ENCODE measurements at places on chromosomes 5 and 9. TPM values are rescaled to one million over a fixed set of nuclear protein-coding genes. Genes with fewer than 3 reads are reported as not detected.
A peak's percentile ranks its signal among the peaks of the same experiment; 100 is the strongest.

- DNase-seq = peak; percentile 95
Measured at GRCh38 chr9:91036826-91037510, 235.3 kb downstream of the SYK start.

GRCh38 chr9:109349421-109349846 lies 28.6 kb upstream of the EPB41L4B start:
- DNase-seq = no peak

DNA sequence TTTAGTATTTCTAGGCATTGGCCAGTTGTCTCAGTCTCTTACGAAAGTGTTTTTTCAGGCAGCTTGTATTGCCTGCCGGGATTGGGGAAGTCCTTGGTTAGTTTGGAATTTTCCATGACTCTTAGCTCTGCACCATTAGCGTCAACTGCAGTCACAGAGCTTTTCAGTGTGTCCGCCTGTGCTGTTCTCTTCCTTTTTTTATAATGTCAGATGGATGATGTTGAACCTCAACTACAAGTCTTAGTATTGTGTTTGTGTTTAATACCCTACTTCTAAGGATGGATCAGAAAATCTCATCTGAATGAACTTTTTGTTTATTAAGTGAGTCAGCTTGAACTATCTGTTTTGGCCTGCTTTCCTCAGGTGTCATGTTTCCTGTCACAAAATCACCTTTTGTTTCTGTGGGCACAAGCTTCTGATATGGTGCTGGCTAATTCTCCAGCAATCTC lies 33.1 kb downstream of the ATP6V0E1 start:
- DNase-seq = peak; percentile 88

- DNase-seq = no peak
Measured at GRCh38 chr9:107948601-107949000, 459.0 kb upstream of the KLF4 start.

DNA sequence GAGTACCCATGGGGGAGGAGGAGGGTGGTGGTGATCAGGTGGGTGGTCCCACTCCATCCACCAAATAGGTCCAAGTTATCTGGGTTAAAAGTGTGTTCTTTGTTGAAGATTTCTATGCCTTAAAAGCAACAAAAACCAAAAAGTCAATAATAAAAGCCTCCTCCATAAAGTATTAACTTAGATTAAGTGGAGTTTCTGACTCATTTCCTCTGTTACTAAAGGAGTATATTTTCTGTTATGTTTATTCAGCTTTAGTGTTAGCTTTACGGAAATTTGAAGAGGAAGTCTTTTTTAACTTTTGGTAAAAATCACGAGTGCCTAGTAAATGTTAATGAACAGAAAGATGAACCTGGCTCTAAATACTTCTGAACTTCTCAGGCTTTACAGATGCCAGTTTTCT lies 17.8 kb downstream of the FBXO38 start:
- DNase-seq = peak; percentile 78

- DNase-seq = no peak
Measured at GRCh38 chr9:125883565-125884217, 136.5 kb downstream of the PBX3 start.

- DNase-seq = no peak
Measured at GRCh38 chr5:176454724-176455394, 6.7 kb downstream of the FAF2 start.

GRCh38 chr5:139445325-139446170 lies 6.2 kb upstream of the DNAJC18 start:
- peak; percentile 48 for DNase-seq

- no peak for DNase-seq
Measured at GRCh38 chr5:133121080-133121479, 69.3 kb downstream of the HSPA4 start.

DNA sequence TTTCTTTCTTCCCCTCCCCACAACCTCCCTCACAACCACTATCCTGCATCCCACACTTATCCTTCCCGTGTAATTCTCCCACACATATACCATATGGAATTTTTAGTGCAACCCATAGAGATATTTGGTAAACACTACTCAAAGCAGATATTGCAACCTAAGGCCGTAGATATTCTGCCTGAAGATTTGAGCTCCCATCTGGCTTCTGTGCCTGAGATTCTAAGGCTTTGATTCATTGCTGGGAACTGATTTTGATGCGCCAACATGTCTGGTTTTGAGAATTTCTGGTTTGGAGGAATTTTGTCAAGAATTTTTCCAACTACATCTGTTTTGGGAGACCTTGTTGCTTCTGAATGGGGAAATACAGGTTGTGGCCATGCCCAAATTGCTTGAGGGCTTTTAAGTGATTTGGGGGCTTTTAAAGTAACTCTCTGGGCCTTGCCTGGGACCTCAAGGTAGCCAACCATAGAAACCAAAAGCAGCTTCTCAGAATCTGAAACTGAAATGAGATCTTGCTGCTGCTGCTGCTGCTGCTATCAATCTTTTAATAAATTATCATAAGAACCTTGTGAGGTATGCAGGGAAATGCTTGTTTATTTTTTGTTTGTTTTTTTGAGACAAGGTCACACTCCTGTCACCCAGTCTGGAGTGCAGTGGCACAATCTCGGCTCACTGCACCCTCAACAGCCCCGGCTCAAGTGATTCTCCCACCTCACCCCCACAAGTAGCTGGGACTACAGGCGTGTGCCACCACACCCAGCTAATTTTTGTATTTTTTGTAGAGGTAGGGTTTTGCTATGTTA lies 36.2 kb downstream of the PLAC8L1 start:
- no peak for DNase-seq

GRCh38 chr9:113520109-113520642 lies 56.6 kb downstream of the RGS3 start:
- DNase-seq = peak; percentile 58

- no peak for DNase-seq
Measured at GRCh38 chr5:141832131-141832530, 46.1 kb downstream of the PCDH1 start.

DNA sequence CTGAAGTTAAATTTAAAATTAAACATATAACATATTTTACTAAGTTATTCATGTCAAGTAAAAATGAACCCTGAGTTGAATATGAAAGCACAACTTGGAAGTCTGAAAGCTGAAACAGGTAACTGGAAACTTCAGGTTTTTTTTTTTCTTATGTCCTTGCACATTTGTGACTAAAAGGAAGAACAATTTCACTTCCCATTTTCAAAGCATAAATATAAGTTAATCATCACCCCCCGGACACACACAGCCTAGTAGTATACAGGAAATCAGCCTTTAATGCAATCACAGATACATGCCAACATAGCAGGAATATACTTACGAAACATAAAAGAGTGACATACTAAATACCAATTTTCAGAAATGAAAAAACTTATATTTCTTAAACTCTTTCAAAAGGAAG lies 225.9 kb downstream of the RFX3 start:
- DNase-seq = no peak

DNA sequence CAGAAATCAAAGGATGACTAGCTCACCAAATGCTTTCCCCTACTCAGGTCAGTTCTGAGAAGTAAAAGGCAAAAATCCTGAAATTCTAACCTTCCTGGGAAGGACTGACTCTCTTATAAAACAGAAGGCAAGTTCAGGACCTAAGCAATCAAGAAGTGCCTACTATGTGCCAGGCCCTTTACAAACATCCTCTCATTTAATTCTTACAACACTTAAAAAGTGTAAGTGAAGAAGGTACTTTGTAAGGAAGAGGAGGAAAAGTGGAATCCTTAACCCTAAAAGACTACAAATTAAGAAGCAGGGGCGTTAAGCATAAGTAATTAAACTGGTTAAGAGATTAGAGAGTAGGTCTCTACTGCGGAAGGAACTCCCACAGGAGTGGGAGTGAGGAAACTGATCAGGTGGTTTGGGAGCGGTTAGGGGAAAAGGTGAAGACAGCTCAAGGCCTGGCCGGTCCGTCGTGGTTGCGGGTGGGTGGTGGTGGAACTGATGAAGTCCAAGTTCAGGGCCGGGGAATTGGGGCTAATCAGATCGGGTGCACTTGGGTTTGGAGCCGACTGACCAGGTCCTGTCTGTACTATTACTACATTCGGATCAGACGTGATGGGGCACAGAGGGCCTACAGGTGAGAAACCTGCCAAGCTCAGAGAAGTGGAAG lies 839 bp downstream of the MED27 start:
- no peak for DNase-seq

DNA sequence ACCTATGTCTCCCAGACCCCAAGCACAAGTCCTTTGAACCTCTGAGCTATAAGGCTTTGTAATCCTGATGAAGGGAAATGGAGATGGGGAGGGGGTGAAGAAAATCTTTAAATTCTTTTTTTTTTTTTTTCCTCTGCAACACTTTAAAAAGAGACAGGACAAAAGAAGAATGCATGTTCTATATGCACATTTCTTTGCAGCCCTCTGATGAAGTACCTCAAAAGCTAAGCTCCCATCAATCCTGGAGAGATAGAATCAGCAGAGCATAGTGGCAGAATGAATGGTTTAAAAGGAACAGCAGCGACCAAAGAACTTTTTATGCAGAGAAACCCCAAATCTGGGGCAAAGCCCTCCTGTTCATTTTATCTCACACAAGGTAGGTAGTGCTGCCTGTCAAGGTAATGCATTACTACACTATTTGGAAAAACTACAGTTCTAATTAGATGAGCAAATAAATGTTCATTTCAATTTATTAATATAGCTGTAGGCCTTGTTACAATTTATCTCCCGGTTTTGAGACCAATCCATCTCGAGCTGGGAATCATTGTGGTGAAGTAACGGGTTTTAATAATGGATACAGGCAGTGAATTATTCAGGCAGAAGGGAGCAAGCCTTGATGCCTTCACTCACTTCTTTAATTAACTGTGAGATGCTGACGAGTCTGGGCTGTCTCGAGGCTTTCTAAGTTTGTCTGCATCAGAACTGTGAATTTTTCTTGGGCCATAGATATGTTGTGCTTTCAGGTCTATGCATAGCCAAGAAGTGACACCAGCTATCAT lies 173.5 kb upstream of the ZNF608 start:
- DNase-seq = no peak

- DNase-seq = no peak
Measured at GRCh38 chr9:8241201-8241600, 441.6 kb upstream of the DMAC1 start.

- DNase-seq = no peak
Measured at GRCh38 chr5:141586246-141586645, 32.6 kb downstream of the DIAPH1 start.

DNA sequence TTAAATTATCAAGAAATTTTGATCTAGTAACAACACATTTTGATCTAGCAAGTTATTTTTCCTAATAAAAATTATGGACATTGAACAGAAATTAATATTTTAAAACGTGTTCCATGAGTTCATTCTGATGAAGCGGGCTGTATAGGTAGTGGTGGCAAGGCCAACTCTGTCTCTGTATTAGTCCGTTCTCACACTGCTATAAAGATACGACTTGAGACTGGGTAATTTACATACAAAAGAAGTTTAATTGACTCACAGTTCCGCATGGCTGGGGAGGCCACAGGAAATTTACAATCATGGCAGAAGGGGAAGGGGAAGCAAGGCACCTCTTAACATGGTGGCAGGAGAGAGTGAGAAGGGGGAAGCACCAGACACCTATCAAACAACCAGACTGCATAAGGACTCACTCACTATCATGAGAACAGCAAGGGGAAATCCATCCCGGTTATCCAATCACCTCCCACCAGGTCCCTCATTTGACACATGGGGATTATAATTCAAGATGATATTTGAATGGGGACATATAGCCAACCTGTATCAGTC lies 61.2 kb downstream of the TMEM232 start:
- no peak for DNase-seq

DNA sequence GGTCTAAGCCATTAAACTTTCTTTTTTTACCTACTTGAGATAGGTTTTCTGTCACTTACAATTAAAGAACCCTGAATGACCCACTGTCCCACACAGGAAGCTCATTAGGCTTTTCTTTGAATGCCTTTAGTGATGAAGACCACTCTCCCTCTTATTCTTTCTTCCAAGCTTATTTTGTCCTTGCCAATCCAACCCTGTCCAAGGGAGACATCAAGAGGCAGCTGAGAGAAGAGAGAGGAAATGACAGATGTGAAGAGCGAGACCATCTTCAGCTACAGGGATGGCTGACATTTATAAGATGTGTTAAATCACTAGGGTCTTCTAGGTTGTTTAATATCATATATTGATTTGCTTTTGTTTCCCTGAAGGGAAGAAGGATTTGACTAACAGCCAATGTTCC lies 133.5 kb downstream of the FAM114A2 start:
- DNase-seq = no peak

- DNase-seq = no peak
Measured at GRCh38 chr9:87122947-87123685, 175.8 kb upstream of the GAS1 start.

GRCh38 chr5:114734238-114734637 lies 372.4 kb downstream of the KCNN2 start:
- DNase-seq = no peak

DNA sequence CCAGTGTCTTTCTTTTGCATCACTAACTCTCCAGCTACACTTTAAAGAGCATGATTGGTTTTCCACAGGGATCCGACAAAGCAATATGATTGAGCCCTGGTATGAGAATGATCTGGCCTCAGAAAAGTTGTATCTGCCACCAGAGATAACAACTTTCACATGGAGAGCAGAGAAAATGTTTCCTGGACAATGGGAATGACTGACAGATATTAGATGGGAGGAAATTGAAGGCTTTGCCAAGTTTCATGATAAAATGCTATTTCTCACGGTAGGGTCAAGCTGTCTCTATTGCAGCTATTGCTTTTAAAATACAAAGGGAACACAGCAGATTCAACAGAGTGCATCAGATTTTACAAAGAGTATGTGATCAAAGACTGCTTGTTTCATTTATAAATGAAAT lies 56.4 kb upstream of the GLIS3 start:
- DNase-seq = peak; percentile 97

DNA sequence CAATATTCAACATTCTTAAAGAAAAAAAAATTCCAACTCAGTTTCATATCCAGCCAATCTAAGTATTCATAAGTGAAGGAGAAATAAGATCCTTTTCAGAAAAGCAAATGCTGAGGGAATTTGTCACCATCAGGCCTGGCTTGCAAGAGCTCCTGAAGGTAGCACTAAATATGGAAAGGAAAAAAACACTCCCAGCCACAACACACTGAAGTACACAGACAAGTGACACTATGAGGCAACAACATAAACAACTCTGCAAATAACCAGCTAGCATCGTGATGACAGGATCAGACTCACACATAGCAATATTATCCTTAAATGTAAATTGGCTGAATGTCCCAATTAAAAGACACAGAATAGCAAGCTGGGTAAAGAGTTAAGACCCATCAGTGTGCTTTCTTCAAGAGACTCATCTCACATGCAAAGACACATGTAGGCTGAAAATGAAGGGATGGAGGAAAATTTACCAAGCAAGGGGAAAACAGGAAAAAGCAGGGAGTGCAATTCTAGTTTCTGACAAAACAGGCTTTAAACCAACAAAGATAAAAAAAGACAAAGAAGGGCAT lies 33.1 kb downstream of the ANKRD33B start:
- no peak for DNase-seq

SNCAIP gene
- 50.6 TPM for total RNA-seq

RMRP gene
- 194,626 TPM for total RNA-seq

INSL6 gene
- total RNA-seq = not detected

SOX30 gene
- not detected for total RNA-seq

MELK gene
- 8.7 TPM for total RNA-seq

GAS1 gene
- total RNA-seq = 0.77 TPM

TAS2R1 gene
- total RNA-seq = not detected

ABLIM3 gene
- total RNA-seq = 19.5 TPM

GABRA1 gene
- not detected for total RNA-seq

TNC gene
- 4.5 TPM for total RNA-seq

LRRTM2 gene
- total RNA-seq = 1.4 TPM

CDC25C gene
- 6.7 TPM for total RNA-seq

JAKMIP2 gene
- not detected for total RNA-seq

SPINK4 gene
- not detected for total RNA-seq

CXCL14 gene
- total RNA-seq = under 0.01 TPM

BAAT gene
- not detected for total RNA-seq

RBM22 gene
- total RNA-seq = 18.8 TPM

C5 gene
- total RNA-seq = 1.6 TPM
